ENCODE measurements at places on chromosomes 4 and X.

GRCh38 chrX:41025926-41026701 is 59.1 kb upstream of the USP9X start:
- no peak for DNase-seq

DNA sequence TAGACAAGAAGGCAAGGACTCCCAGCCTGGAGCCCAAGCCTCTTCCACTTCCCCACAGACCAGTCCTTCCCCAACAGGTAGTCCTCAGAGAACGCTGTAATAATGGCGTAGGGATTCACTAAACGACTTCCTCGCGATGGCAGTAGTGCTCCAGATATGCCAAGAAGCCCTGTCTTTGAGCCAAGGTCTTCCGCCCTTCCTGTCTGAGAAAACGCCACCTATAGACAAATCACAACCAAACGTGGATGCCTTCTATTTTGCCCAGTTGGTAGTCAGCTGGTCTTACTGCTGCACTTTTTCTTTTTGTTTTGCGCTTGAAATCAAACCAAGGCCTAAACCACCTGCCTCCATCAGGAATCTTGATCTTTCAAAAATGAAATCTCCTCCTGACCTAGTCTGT is 203.3 kb downstream of the OR13H1 start:
- peak; percentile 61 for DNase-seq

DNA sequence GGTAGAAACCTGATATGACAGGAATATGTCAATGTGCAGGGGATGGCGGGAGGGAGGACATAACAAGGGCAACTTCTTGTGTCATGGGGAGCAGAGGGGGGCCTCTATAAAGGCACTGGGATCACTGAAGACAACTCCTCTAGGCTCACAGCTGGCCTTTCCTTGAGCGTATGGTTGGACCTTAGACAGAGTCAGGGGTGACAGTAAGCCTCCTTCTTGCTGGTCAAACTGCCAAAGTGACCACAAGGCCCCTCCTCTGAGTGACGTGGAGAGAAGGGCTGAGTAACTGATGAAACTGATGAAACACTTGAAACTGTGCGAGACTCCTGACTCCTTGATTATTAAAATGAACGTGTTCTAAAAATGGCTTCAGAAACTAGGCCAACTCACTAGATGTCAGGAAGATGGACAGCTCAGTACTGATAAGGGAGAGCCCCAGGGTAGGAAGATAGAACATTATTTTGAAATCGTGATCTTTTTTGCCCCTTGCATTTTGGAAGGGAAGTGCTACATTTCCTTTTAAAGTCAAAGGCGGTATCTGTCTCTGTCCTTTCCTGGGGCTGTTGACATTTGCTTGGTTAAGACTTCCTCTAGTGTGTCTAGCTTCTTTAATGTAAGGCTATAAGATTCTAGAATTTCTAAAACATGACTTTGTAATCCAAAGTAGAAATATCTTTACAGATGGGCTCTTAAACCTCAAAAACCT is 1.6 kb downstream of the RAB33A start:
- DNase-seq = no peak

DNA sequence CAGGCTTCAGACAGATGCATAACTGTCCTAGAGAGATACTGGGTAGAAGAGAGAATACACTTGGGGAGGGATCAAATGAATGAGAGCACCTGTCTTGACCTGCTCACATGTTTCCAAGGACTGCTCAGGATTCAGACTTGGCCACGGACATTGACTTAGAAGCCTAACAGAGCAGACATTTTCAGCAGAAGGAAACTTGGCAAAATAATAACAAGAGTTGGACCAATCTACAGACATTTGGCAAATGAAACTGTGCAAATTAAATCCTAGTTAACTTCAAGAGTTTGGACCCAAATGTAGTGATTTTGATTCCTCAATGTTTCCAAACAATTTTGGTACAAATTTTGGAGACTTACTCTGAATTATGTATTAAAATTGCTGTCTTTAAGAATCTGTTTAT is 223.9 kb downstream of the CAMK2D start:
- DNase-seq = no peak

- DNase-seq = no peak
Measured at GRCh38 chrX:21766101-21766500, 8.2 kb upstream of the SMPX start.

- DNase-seq = no peak
Measured at GRCh38 chr4:53012738-53013137, 150.6 kb downstream of the RASL11B start.

- no peak for DNase-seq
Measured at GRCh38 chrX:55794405-55794804, 76.9 kb downstream of the RRAGB start.

- DNase-seq = peak; percentile 92
Measured at GRCh38 chr4:107719922-107720722, at the start of gene PAPSS1. Gene PAPSS1 (minus strand): TSS chr4:107720234. CDS start chr4:107720179, 55 bp downstream.

DNA sequence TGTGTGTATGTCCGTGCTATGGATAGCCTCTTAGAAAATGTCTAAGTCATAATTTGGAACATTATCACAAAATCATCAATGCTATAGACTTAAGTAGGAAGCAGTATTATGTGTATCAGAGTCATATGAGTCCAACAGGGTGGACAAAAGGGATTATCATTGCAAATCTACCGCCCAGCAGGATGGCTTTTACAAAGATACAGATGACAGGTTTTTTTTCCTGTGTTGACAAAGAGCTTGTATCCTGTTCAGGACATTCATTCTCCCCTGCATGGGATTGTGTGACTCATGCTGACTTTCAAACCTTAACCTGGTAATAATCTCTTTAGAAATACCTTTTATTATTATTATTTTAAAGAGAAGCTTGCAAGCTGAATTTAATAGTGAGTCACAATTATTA is 310.3 kb upstream of the GNPDA2 start:
- no peak for DNase-seq

DNA sequence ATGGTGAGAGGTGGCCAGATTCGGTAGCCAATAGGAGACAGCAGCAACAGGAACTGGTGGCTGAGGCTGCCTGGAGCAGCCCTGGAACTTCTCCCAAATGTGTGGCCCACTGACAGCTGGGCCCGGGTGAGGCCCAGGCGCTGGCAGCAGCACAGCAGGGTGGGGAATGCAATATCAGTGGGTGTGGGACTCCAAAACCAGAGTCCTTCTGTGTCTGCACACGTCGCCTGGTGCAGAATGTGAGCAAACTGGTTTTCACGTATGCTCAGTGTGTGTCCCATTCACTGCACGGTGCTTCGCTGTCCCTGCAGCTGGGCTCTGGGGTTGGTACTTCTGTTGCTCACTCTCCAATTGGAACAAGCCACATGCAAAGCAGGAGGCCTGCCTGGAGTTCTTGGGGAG is 14.4 kb upstream of the CENPU start:
- no peak for DNase-seq

Measured in memory B cell (primary cell).